CD8-positive, alpha-beta T cell (primary cell): ENCODE measurements at places on chromosomes 16 and 17.

DNA sequence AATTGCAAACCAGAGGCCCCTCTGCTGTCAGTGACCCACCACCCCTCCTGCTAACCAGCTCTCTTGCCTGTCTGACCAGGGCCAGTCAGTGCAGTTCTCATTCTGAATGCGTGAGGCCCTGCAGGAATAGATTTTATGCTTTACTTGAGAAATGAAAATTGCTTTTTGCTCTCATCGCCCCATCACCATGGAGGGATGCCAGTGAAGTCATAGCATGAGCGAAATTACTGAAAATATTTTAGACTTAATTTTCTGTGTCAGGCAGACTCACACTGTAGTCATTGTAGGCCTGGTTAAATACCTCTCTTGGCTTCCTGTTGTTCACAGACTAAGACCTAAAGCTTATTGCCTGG, 490.5 kb upstream of the CDH5 start:
- DNase-seq: no peak

- DNase-seq: peak; percentile 68
These were observed 54.6 kb downstream of the RBFOX3 start for GRCh38 chr17:79556271-79556670.

GRCh38 chr16:67466581-67466980, 14.4 kb downstream of the ATP6V0D1 start:
- DNase-seq: no peak

- DNase-seq: no peak
These were observed 7.6 kb upstream of the TPPP3 start for GRCh38 chr16:67400901-67401300.

GRCh38 chr17:43383826-43384475, 14.8 kb upstream of the ARL4D start:
- DNase-seq: no peak

DNA sequence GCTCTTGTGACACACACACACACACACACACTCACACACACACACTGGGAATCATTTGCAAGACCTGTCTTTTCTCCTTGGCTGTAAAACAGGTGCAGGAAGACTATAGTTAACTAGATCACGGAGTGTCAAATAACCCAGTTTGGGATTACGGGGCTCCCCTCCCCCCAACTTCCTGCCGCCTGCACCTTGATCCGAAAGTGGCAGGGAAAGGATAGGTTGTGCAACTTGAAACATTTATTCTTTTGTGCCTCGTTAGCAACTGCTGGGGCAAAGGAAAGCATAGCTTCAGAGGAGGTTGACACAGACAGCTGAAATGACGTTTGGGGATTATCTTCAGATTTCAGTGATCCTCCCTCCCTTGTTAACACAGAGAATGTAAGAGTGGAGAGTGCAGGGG, 149.5 kb downstream of the NTN1 start:
- no peak for DNase-seq

DNA sequence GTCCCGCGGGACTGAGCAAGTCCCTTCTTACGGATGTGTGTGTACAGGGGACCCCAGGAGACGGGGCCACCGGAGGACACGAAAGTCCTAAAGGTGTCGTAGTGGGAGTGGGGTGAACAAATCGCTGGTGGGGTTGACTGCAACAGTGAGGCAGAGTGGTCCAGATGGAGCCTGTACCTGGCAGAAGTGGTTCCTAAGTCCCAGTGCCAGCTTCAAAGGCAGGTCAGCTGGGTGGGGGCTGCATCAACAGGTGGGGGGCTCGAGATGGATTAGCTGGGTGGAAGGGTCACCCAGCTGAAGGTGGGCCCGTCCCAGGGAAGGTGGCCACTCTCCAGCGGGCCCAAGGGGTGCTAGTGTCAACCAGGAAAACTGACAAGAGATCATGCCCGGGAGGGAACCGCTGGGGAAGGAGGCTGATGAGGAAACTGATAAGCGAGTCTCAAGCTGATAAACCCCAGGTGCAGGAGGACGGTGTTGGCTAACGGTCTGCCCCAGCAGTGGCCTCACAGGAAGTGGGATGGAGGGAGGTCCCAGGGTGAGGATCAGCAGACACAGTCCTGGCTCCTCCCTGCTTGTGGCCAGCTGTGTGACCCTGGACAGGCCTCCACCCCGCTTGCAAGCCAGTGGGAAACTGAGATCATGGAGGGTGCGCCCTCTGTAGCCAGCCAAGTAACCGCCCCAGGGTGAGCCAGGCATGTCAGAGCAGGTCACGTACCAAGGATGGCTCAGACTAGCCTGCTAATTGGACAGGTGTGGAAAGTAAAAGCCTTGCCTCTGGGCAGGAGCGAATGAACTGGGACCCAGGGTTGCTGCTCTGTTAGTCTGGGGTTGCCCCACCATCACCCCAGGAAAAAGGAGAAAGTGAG, 1.0 kb downstream of the ORAI3 start:
- no peak for DNase-seq

- no peak for DNase-seq
These were observed 144.8 kb downstream of the SHISA9 start for GRCh38 chr16:13046061-13046821.

GRCh38 chr17:17084941-17085340, 42.7 kb downstream of the MPRIP start:
- no peak for DNase-seq
